GM23338 (cell line): ENCODE measurements at places on chromosomes 13 and 19.
A peak's percentile ranks its signal among the peaks of the same experiment; 100 is the strongest.

DNA sequence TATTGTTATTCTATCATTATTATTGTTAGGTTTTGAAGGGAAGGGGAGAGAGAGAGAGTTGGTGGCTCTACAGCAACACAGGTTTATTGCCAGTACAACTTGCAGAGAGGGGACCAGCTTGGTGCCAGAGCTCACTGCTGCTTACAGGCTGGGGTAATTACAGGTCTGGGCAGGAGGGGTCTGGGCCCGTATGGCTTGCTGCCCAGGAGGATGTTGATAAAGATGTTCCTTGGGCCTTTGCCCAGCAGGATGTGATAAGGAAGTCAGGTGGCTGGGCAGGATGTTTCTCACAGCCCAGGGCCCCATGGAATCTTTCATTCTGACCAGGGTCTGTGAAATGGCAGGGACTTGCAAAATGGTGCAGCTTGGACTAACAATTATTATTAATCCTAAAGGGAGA lies 64.2 kb upstream of the ZNF599 start:
- no peak overlapping the region for H3K4me3 ChIP-seq
- DNase-seq: no peak
- no peaks in the 10 kb centered on the region for H3K36me3 ChIP-seq
- peaks cover 25% of the 10 kb centered on the region for H3K27me3 ChIP-seq
- H3K4me1 ChIP-seq: peaks cover 9% of the 10 kb centered on the region
- H3K27ac ChIP-seq: no peak overlapping the region

- no peaks in the 10 kb centered on the region for H3K4me1 ChIP-seq
- DNase-seq: no peak
- H3K4me3 ChIP-seq: no peak overlapping the region
- no peaks in the 10 kb centered on the region for H3K27me3 ChIP-seq
- no peaks in the 10 kb centered on the region for H3K36me3 ChIP-seq
Measured at GRCh38 chr13:30346789-30347167, 39.4 kb upstream of the KATNAL1 start.

DNA sequence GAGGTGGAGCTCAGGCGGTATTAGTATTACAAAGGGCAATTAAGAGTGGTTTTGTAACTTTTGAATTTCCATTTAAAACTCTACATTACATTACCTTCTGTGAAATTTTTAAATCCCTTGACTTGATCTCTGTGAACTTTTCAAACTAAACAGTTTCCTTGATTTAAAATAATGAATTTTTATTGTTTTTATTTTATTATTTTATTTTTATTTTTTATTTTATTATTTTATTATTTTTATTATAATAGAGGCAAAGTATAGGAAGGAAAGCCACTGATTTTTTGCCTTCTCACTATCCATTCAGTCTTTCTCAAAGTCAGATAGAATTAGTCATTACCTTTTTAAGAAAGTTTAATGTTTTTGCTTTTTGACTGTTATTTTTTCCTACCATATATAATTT lies 1248.1 kb upstream of the SLC10A2 start:
- no peaks in the 10 kb centered on the region for H3K4me1 ChIP-seq
- no peak for DNase-seq
- H3K36me3 ChIP-seq: no peaks in the 10 kb centered on the region; the same call in 1 of the 2 replicates
- no peak overlapping the region for H3K4me3 ChIP-seq
- H3K27ac ChIP-seq: no peak overlapping the region
- H3K27me3 ChIP-seq: no peaks in the 10 kb centered on the region

- peaks cover 30% of the 10 kb centered on the region for H3K27me3 ChIP-seq
- DNase-seq: peak; percentile 98
- H3K4me1 ChIP-seq: peaks cover 5% of the 10 kb centered on the region; the same call in 1 of the 2 replicates
- no peak overlapping the region for H3K27ac ChIP-seq
Measured at GRCh38 chr19:19540064-19540714, 2.1 kb downstream of the CILP2 start.

DNA sequence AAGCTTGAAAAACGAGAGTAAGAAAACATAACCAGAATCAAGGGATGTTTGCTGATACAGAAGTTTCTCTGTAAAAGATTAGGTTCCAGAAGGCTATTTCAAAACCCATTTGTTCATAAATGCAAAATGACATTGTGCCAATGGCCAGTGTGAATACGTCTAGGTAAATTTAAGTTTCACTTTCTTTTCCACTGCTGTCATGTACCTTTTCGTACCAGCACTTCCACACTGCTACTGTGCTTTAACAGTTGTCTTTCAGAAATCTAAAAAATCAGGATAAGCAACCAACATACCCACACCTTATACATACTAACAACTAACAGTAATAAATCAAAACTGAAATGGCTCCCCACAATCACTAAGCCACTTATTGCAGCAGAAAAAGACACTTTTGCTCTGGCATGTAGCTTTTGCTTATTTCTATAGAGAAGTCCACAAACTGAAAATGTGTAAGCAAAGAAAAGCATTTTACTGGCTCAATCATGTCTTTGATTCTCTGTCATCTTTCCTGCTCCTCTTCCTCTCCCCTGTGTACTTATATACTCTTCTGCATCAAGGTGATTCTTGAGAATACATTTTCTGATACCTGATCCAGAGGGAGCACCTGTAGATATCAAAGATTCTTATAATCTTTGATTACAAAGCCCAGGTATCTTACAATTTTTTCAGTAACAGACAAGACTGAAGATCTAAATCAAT lies 34.3 kb downstream of the ELF1 start:
- DNase-seq: no peak
- no peaks in the 10 kb centered on the region for H3K27me3 ChIP-seq
- H3K36me3 ChIP-seq: no peaks in the 10 kb centered on the region
- H3K27ac ChIP-seq: no peak overlapping the region
- peaks cover 10% of the 10 kb centered on the region; the same call in 1 of the 2 replicates for H3K4me1 ChIP-seq

GRCh38 chr13:79802389-79803085 lies 321.6 kb downstream of the NDFIP2 start:
- H3K4me1 ChIP-seq: peaks cover 9% of the 10 kb centered on the region; the same call in 1 of the 2 replicates
- no peak overlapping the region for H3K4me3 ChIP-seq
- no peaks in the 10 kb centered on the region for H3K36me3 ChIP-seq
- H3K27me3 ChIP-seq: no peaks in the 10 kb centered on the region
- DNase-seq: no peak

GRCh38 chr19:49431330-49431749 lies 6.2 kb downstream of the GFY start:
- H3K27ac ChIP-seq: no peak overlapping the region
- H3K4me3 ChIP-seq: no peak overlapping the region
- no peak for DNase-seq
- H3K4me1 ChIP-seq: peaks cover 37% of the 10 kb centered on the region
- H3K36me3 ChIP-seq: no peaks in the 10 kb centered on the region

DNA sequence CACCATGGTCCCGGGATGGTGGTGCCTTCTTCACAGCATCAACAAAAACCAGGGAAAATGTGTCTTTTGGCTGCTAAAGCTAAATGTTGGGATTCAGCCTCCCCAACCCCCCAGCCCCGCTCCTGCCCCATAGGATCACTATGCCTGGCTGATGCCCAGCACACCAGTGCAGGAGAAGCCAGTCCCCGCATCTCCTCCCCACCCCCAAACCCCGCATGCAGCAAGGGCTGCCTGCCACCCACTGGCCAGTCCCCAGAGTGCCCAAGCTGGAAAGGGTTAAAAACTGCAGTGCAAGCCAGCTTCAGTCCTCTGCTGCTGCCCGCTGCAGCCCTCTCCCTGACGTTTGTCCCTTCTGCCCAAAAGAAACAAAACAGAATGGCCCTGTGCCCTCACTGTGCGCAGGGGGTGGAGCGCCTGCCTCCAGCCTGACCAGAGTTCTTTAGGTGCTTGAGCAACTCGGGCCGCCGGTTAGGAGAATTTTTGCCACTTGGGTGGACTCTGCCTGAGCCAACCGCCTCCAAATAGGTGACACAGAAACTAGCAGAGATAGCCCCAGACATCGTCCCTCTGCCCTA lies 3.7 kb downstream of the CALM3 start:
- H3K27me3 ChIP-seq: no peaks in the 10 kb centered on the region
- peaks cover 11% of the 10 kb centered on the region for H3K4me1 ChIP-seq
- H3K36me3 ChIP-seq: peaks cover 21% of the 10 kb centered on the region; the same call in 1 of the 2 replicates
- DNase-seq: no peak

GRCh38 chr13:76813000-76813691 lies 73.1 kb downstream of the KCTD12 start:
- no peaks in the 10 kb centered on the region for H3K4me1 ChIP-seq
- H3K36me3 ChIP-seq: no peaks in the 10 kb centered on the region
- no peak overlapping the region for H3K27ac ChIP-seq
- no peak for DNase-seq
- no peak overlapping the region for H3K4me3 ChIP-seq

DNA sequence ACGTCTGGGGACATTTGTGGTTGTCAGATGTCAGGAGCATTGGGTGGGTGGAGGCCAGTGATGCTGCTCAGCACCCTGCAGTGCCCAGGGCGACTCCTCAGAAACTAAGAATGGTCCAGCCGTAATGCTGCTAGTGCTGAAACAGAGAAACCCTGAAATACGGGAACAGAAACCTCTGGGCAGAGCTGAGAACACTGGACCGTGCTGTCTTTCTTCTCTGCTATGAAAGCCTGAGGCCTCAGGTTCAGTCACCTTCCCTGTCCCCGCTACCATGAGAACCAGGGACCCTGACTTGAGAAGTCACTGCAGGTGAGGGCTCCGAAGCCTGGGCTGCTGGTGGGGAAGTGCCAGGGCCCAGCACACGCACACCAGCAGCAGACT lies 13.4 kb downstream of the CAPS start:
- no peak overlapping the region for H3K4me3 ChIP-seq
- H3K27ac ChIP-seq: no peak overlapping the region
- no peaks in the 10 kb centered on the region for H3K4me1 ChIP-seq
- no peaks in the 10 kb centered on the region for H3K27me3 ChIP-seq

- no peak overlapping the region for H3K4me3 ChIP-seq
- DNase-seq: no peak
- H3K4me1 ChIP-seq: peaks cover 40% of the 10 kb centered on the region
- H3K27me3 ChIP-seq: no peaks in the 10 kb centered on the region
Measured at GRCh38 chr13:21055511-21056045, 5.8 kb downstream of the LATS2 start.

DNA sequence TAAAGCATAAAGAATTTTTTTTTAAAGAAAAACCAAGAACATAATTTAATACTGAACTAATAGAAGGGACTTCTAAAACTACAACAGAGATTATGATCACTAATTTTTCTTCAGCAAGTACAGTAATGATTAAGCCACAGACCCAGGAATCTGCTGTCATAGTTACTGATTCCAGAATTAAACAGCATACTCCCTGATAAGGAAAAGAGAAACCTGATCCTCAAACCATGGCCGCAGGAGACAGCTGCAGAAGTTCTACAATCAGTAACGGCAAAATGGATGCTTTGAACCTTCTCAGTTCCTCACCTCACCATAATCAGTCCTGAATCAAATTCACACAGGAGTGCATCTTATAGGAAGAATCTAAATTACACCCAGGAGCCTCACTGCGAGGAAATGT lies 939.0 kb upstream of the SLITRK1 start:
- H3K27me3 ChIP-seq: no peaks in the 10 kb centered on the region
- no peaks in the 10 kb centered on the region for H3K36me3 ChIP-seq
- no peak overlapping the region for H3K27ac ChIP-seq
- H3K4me3 ChIP-seq: no peak overlapping the region
- DNase-seq: no peak

DNA sequence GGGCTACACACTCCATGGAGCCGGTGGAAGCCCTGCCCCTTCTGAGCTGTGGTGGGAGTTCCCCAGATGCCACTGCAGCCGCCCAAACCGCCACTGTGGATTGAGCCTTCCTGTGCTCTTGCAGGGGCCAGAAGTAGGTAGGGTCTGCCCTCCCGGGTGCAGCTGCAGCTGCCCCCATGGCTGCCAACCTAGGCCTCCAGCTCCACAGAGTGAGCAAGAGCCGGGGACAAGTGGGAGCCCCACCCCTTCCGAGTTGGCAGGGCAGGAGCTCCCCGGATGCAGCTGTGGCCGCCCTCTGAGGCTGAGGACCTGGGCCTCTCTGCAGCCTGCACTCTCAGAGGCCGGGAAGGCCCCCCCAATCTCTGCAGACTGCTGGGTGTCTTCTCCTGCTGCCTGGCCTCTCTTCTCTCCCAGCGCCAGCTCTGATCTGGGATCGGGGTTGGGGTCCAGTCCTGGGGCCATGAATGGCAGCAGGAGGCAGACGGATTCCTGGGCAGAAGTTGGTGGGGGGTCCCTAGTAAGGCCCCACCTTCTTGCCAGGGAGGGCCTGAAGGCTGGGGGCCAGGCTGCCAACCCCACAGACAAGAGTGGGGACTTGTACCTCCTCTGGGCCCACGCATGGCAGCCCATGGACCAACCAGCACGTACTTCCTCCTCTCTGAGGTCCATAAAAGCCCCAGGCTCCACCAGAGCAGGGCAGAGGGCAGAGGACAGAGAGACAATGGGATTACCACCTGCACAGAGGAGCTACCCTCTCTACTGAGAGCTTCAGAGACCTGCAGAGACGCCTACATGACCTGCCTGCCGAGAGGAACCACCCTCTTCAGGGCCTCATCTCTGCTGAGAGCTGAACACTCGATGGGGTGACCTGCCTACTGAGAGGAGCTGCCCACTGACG lies 28.9 kb downstream of the AP2S1 start:
- no peaks in the 10 kb centered on the region for H3K4me1 ChIP-seq
- H3K27me3 ChIP-seq: no peaks in the 10 kb centered on the region
- no peaks in the 10 kb centered on the region for H3K36me3 ChIP-seq
- H3K27ac ChIP-seq: no peak overlapping the region
- DNase-seq: no peak

GRCh38 chr13:37598597-37598996 lies at the start of gene POSTN:
Gene POSTN (minus strand): TSS chr13:37598768. CDS start chr13:37598726, 42 bp downstream.
- no peaks in the 10 kb centered on the region for H3K36me3 ChIP-seq
- no peak within 1 kb of the TSS for H3K27ac ChIP-seq
- no peak for DNase-seq
- peaks cover 37% of the 10 kb centered on the region for H3K4me1 ChIP-seq
- H3K27me3 ChIP-seq: no peaks in the 10 kb centered on the region
- no peak within 1 kb of the TSS for H3K4me3 ChIP-seq

DNA sequence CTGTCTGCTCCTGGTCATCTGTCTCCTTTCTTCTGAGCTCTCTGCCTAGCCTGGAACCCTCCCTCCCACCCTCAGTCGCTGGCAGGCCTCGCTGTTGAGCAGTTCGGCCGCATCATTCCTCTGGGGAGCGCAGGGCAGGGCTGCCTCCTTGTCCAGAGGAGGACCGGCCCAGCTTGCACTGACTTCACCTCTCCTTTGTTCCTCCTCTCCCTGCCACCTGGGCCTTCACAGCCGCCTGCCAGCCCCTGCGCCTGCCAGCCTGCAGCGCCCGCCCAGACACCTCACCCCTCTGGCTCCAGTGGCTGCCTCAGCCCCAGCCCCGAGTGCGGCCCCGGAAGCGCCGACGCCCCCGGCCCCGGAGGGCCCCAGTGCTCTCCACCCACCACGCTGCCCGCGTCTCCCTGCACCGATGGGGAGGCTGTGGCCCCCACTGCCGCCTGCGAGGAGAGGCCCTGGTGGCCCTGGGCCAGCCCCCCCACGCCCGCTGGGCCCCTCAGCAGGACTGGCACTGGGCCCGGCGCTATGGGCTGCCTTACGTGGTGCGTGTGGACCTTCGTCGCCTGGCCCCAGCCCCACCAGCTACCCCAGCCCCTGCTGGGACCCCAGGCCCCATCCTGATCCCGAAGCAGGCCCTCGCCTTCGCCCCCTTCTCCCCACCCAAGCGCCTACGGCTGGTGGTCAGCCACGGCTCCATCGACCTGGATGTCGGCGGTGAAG lies 7.2 kb downstream of the KMT5C start:
- H3K36me3 ChIP-seq: no peaks in the 10 kb centered on the region; the same call in 1 of the 2 replicates
- peaks cover 38% of the 10 kb centered on the region for H3K4me1 ChIP-seq
- no peak overlapping the region for H3K4me3 ChIP-seq
- H3K27me3 ChIP-seq: peaks cover 11% of the 10 kb centered on the region
- DNase-seq: no peak
